CD8-positive, alpha-beta memory T cell (primary cell): ENCODE measurements at places on chromosomes 6 and 20.

- no peak for DNase-seq
These were observed 11.7 kb upstream of the FRK start for GRCh38 chr6:116072368-116072767.

GRCh38 chr6:77463861-77464494 lies 687 bp upstream of the HTR1B start:
- no peak for DNase-seq

GRCh38 chr6:122704066-122704465 lies 75.5 kb upstream of the FABP7 start:
- no peak for DNase-seq

- DNase-seq: no peak
These were observed 4.4 kb downstream of the GZF1 start for GRCh38 chr20:23366384-23366783.

DNA sequence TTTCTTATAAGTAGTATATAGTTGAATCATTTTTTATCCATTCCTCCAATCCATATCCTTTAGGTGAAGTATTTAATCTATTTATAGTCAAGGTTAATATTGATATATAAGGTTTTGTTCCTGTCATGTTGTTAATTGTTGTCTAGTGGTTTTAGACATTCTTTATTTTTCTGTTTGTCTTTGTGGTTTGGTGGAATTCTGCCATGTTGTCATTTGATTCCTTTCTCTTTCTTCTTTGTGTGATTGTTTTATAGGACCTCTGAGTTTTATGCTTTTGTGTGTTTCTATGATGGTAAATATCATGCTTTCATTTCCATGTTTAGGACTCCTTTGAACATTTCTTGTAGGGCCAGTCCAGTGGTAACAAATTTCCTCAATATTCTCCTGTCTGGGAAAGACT lies 450.3 kb upstream of the BTBD3 start:
- no peak for DNase-seq

DNA sequence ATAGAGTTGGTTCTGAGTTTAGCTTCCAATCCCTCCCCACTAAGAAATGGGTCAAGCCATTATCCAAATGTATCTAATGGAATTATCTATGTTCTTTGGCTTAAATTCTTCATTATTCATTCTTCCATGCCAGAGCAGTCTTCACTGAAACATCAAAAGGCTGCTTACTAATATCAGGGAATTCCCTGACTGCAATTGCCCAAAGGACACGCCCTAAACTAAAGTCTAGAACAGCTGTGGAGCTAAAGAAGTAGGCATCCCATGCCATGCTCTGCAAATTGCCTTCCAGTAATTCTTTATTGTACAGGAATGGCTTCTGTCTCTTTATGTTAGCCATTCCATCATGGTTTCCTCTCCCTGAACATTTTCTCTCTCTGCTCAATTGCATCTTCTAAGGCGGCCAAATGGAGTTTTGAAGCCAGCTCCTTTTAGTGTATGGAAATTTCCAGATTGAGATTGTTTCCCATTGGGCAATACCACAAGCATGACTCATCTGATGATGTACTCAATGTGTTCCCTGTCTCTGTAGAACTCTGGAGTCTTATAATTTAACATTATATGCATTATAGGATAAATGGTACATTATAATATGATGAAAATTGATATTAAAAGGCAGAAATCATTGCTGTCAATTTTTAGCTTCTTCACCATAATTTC lies 28.8 kb upstream of the TSHZ2 start:
- DNase-seq: no peak

- DNase-seq: no peak
These were observed 592 bp downstream of the CUTA start for GRCh38 chr6:33417128-33417902.

DNA sequence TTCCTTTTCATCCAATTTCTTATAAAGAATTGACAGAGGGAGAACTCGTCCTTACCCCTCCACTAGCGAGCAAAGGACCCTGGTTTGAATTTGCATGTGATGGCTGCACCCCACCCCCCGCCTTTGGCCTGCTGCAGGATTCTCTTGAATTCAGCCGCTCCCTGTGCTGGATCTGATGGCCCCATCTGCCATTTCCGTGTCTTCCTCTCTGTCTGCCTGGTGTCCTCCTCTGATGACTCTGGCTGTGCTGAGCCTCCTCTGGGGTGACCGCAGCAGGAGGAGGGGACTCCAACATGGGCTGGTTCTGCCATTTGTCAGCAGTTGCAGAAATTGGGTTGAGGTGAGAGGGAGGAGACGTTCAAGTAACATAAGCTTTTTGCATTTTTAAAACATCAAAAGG lies 188.8 kb downstream of the DLL1 start:
- DNase-seq: no peak

DNA sequence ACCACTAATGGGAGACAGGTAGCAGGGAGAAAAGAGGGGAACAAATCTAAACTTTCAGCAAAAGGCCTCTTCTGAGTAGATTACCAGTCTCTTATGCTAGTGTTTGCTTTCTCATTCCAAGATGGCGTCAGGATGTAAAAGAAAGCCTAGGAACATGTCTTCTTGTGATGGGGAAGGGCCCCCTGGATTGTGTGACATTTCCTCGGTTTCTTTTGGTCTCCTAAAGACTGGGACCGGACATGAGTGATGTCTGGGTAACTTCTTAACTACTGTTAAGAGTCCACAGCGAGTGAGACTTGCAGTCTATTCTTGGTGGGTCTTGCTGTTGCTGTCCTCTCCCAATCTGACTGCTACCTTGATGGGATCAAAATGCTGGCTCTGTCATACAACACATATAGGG lies 60.3 kb downstream of the ADGRB3 start:
- DNase-seq: no peak

DNA sequence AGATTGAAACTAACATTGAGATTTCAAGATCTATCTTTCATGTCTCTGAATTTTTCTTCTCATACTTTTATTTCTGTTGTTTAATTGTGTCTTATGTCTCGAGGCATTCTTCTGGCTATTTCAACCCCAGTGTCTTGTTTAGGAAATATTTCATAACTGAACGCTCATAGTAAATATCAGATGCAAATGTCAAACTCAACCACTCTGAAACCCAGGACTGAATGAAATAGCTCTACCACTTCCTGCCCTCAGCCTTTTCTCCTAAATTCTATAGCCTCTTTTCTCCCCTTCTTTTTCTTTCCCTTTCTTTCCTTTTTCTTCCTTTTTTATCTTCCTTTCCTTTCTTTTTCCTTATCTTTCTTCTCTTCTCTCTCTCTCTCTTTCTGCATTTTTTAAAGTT lies 7.7 kb downstream of the ISM1 start:
- no peak for DNase-seq

GRCh38 chr20:53402233-53403005 lies 191.2 kb downstream of the ZNF217 start:
- peak; percentile 50 for DNase-seq

DNA sequence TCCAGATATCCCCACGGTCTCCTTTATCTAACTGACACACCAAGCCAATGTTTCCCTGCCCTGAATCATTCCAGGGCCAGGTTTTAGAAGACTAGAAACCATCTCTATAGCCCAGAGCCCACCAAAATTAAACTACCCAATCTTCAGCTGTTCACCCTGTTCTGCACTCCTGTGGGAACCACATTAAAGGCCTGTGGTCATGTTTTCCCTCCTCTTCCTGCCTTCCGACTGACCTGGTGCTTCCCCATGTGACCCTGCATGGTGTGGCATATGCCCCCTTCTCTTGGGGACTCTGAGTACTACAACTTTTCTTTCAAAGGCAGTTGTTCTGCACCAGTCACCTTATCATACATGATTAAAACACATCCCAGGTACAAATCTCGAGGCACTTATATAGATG lies 155.0 kb downstream of the TMEM200A start:
- no peak for DNase-seq

GRCh38 chr6:7238900-7239589 lies 74.0 kb downstream of the SSR1 start:
- peak; percentile 52 for DNase-seq

GRCh38 chr6:79193971-79194370 lies 40.5 kb downstream of the HMGN3 start:
- DNase-seq: no peak

DNA sequence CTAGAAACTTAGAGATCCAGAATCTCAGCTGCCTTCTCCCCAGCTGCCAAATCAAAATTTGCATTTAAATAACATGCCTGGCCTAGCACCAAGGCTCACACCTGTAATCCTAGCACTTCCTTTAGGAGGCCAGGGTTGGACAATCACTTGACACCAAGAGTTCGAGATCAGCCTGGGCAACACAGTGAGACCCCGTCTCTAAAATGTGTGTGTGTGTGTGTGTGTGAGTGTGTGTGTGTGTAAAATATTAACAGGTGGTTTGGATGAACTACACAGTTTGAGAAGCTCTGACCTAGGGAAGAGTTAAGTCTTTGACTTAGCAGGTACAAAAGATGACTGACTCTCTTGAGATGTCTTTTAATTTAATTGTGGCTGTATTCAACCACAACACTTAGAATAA lies 20.2 kb upstream of the CD2AP start:
- no peak for DNase-seq

- no peak for DNase-seq
These were observed 243.6 kb downstream of the KCNQ5 start for GRCh38 chr6:72865467-72865866.

DNA sequence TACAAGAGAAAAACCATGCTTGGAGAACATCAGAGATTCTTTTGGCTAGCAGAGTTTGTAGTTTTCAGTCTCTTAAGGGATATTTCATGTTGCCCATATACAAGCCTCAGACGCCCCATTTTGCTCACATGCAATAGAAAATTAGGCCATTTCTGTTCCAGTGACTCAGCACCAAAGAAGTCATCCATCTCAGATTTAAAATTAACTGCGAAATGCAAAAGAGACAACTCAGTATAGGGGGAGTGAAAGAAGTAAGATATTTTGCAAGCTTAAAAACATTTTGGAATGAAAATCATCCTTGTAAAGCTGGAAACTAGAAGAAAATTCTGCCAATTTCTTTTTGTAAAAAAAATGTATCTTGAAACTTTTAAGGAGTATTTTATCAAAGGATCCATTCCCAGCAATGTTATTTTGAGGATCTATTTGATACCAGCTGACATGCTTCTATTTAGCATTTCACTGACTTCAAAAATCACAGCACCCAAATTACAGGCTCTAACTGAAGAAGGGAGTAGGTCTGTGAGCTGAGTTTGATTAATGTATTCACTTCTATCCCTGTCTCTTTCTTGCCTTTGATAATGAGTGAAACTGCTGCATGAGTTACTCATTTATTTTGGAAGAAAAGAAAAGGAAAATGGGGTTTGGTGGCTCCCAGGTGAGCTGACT lies 223.7 kb upstream of the SULF2 start:
- DNase-seq: no peak

DNA sequence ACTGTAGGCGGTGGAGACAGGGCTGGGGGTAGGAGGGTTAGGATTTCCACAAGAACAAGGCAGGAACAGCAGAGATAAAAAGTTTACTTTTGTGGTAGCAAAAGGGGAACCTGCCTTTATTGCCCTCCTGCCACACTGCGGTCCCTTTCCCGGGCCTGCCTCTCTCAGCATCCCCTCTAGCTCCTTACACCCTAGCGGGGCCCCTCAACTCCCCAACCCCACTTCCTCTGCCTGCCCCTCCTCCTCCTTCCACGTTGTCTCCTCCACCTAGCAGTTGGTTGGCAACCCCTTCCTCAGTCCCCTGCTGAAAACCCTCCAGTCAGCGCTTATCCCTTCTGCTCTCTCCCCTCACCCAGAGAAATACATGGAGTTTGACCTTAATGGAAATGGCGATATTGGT lies 714 bp downstream of the AIF1 start:
- DNase-seq: no peak

DNA sequence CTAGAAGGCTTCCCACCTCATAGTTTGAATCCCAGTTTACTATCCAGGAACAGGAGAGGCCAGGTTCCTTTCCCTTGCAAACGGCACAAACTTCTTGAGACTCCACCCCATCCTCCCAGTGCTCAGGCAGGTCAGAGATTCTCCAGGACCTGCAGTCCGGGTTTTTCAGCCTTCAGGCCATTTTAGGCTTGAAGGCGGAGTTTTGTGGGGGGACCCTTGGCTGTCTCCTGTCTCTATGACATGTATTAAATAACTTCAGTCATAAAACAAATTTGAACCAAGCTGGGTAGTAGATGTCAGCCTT lies 230.1 kb downstream of the NFATC2 start:
- DNase-seq: no peak

DNA sequence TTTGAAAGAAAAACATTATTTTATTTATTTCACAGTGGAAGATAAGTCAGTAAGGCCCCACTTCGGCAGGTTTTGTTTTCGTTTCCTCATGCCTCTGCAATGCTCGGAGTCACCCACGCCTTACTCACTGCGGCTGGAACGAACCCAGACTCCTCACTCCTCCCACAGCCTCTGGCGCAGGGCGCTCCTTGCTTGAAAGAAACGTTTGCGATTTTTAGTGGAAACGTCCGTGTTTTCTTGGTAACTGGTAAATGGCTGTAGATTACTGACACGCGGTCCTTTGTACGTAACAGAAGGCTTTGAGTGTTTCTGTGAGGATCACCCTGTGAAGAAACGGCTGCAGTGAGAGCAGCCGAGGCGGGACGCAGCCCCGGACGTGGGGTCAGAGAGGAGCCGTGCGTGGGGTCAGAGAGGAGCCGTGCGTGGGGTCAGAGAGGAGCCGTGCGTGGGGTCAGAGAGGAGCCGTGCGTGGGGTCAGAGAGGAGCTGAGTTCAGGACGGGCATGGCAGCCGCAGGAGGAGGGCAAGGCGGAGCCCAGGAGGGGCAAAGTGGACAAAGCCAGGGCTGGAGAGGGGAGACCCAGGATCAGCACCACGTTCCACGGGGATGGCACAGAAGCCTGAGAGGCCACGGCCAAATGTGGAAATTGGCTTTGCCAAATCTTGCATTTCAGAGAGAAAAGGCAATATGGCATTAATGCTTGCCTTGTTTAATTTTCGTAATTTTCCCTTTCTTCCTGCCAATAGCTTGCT lies 198.6 kb upstream of the THBS2 start:
- DNase-seq: no peak

GRCh38 chr20:36462440-36463211 lies 78.7 kb upstream of the MYL9 start:
- no peak for DNase-seq

DNA sequence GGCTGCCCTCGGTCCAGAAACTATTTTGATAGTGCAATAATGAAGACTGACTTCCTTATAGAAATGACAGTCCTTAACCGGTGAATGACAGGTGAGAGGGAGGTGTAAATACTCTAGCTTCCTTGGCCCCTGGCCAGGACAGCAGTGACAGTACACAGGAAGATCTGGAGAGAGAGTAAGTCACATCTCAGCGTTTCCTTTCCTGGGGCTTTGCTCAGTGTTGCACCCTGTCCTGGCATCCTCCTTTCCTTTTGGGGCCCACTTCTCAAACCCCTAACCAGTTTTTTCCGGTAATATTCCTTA lies 336.9 kb downstream of the CD83 start:
- DNase-seq: peak; percentile 56

DNA sequence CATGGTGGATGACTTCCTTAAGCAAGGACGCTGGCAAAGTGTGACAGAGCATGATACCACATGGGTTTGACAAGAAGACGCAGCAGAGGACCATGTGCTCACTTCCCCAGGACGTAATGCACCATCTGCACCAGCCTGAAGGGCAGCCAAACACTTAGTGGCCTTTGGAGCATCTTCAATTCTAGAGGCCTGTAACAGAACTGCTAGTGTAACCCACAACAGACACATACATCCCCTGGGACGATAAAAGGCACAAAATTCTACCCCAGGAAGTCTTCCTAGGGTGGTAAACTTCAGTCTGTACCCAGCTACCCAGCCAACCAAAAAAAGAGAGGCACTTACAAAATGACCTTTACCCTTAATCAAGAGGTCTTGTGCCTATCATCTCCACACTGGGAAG lies 9.2 kb upstream of the CPNE1 start:
- no peak for DNase-seq

GRCh38 chr6:34247481-34248197 lies 1.2 kb downstream of the SMIM29 start:
- DNase-seq: no peak

GRCh38 chr6:152301021-152301764 lies 336.0 kb downstream of the SYNE1 start:
- no peak for DNase-seq
